ENCODE measurements at places on chromosomes 7 and 10.

DNA sequence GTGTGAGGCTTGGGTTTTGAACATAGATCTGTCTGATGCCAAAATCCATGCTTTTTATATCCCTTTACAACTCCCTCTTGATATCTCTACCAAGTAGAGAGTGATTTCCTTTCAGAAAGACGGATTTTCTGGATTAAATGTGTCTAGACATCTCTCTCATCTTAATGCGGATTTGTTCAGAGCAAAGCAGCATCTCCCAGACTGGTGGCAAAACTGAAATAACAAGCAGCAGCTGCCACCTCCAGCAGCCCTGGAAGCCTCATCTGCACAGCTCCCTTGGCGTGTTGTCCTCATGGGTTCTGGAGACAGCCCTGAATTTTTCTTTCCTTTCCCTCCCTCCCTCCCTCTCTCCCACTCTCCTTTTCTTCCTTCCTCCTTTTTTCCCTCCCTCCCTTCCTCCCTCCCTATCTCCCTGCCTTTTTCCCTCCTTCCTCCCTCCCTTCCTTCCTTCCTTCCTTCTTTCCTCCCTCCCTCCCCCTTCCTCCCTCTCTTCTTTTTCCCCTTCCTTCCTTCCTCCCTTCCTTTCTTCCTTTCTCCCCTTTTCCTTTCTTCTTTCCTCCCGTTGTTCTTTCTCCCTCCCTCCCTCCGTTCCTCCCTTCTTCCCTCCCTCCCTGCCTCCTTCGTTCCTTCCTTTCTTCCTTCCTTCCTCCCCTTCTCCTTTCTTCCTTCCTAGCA is 639.9 kb downstream of the TYW1 start:
- no peak for DNase-seq

GRCh38 chr7:123122916-123123315 is 76.9 kb downstream of the SLC13A1 start:
- no peak for DNase-seq

DNA sequence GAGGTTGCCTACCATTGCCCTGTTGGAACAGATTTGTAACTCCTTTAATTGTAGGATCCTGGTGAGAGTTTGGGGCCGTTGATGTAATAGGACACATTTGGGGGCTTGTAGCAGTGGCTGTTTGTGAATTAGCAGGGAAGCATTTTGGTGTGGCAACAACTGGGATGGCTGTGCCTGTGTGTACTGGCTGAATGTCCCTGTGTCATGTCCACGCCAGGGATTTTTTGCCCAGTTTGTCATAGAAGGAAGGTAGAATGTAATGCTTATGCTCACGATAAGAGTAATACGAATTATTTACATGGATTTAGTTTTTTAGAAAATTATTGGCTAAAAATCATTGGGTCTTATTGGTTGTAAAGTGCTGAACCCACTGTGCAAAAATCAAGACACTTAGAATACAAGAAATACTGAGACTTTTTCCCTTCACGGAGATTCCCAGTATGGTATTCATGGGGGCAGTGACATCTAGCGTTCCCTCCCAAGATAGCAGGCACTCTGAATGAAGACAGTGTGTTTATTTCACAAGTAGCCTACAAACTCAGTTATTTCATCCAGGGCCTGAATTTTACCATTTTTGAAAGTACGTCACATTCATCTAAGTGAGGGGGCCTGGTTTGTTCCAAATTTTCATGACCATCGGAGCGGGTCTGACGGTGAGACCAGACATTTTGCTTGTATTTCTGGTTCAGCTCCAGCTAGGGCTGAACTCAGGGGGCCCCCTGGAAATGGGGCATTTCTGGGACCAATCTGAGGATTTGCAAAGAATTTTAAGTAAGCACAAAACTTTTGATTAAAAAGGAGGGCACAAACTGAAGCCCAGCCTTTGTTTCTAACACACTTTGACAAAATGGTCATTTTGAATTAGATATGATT is 74.7 kb downstream of the CACNB2 start:
- DNase-seq, result no peak

DNA sequence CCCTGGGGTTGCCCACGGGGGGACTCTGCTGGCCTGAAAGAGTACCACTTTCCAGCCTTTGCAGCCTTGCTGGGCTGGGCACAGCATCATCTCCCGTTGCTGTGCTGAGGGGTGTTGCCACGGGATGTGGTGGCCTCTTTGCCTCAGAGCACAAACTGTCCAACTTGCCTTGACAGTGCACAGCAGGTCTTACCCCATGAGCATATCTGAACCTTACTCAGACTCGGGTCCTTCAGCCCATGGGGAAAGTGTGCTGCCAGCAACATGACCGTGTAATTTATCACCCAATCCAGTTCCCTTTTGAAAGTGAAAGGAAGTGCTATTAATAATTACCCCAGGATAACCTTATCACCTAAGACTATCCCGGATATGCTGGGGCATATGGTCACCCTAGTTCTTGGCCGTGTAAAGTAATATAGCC is 46.8 kb downstream of the TBXAS1 start:
- DNase-seq, result no peak

Measured in activated gamma-delta T cell treated with anti-CD3 and anti-CD28 coated beads, Interleukin-2, amount 50 U/mL, for 16 hours (primary cell).